ENCODE measurements at places on chromosomes 3 and 15. TPM values are rescaled to one million over a fixed set of nuclear protein-coding genes. Genes with fewer than 3 reads are reported as not detected.

GRCh38 chr15:99481113-99481950, 84.5 kb upstream of the MEF2A start:
- DNase-seq = no peak

DNA sequence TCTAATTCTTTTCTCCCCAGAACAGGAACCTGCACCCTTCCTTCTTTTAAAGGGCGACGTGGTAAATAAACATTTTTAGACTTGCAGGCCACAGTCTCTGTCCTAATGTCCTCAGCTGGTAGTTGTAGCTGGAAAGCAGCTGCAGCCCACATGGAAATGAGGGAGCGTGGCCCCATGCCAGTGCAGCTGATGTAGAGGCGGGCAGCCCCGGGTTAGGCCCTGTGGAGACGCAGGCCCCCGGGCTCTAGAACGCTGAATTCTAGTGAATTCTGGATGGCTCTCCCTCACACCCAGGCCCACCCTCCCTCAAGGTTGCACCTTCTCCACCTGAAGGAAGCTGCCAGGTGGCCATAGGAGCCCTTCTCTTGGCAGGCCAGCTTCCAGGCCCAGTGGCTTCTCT, 52.3 kb downstream of the PGPEP1L start:
- DNase-seq = no peak

Gene ALS2CL
- total RNA-seq = 2.7 TPM

DNA sequence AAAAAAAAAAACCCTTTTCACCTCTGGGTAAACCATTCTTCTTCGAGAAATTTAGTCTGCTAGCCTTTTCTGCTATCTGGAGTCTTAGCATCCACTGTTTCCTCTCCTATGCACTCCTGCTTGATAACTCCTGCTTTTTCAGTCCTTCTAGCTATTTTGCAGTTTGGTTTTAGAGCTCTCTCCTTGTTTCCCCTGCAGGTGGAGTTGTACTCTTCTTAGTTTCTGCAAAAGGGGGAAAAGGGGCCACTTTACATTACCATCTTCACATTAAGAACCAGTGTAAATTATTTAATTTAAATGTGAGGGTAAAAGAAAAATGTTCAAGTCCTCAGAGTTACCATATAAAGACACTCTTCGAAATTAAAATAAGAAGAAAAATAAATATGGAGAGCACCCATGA, 23.6 kb upstream of the MYLK start:
- DNase-seq = no peak

Gene TRPM1
- total RNA-seq = not detected

GRCh38 chr15:78933823-78934654, 10.8 kb downstream of the CTSH start:
- DNase-seq = no peak

DNA sequence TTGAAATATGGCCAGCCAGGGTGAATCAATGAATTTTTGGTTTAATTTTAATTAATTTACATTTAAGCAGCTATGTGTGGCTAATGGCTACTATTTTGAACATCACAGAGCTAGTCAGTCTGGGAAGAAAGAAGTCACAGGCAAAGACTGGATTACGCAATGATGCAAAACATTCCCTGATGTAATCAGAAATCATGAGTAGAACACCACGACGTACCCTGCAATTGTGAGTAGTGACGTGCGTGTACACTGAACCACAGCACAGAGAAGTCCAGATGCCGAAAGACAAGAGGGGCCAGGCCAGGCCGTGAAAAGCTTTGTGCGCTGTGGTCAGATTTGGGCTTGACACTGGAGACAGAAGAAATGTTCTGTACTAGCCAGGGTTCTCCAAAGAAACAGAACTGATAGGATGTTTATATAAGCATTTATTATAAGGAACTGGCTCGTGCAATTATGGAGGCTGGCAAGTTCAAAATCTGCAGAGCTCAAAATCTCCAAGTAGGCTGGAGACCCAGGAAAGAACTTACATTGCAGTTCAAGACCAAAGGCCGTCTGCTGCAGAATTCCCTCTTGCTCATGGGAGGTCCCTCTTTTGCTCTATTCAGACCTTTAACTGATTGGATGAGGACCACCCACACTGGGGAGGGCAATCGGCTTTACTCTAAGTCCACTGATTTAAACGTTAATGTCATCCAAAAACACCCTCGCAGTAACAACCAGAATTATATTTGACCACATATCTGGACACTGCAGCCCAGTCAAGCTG, 44.6 kb downstream of the SH3BP5 start:
- no peak for DNase-seq

- no peak for DNase-seq
Observed at GRCh38 chr15:79349525-79349924, 38.6 kb downstream of the TMED3 start.

Gene PRRT3
- 1.1 TPM for total RNA-seq
